CD4-positive, alpha-beta T cell (primary cell): ENCODE measurements at places on chromosomes 11 and 22. TPM values are rescaled to one million over a fixed set of nuclear protein-coding genes. Genes with fewer than 3 reads are reported as not detected.

GRCh38 chr11:425301-425700 lies 10.5 kb upstream of the SIGIRR start:
- H3K4me3 ChIP-seq, result no peak overlapping the region
- no peaks in the 10 kb centered on the region for H3K27me3 ChIP-seq
- DNase-seq, result no peak
- peaks cover 19% of the 10 kb centered on the region for H3K36me3 ChIP-seq
- H3K4me1 ChIP-seq, result peaks cover 8% of the 10 kb centered on the region
- no peak overlapping the region for H3K27ac ChIP-seq

- no peaks in the 10 kb centered on the region for H3K36me3 ChIP-seq
- no peaks in the 10 kb centered on the region for H3K4me1 ChIP-seq
- no peaks in the 10 kb centered on the region for H3K27me3 ChIP-seq
- H3K4me3 ChIP-seq, result no peak overlapping the region
- no peak overlapping the region for H3K27ac ChIP-seq
- DNase-seq, result no peak
These were observed 95.1 kb downstream of the PIWIL4 start for GRCh38 chr11:94662065-94662779.

DNA sequence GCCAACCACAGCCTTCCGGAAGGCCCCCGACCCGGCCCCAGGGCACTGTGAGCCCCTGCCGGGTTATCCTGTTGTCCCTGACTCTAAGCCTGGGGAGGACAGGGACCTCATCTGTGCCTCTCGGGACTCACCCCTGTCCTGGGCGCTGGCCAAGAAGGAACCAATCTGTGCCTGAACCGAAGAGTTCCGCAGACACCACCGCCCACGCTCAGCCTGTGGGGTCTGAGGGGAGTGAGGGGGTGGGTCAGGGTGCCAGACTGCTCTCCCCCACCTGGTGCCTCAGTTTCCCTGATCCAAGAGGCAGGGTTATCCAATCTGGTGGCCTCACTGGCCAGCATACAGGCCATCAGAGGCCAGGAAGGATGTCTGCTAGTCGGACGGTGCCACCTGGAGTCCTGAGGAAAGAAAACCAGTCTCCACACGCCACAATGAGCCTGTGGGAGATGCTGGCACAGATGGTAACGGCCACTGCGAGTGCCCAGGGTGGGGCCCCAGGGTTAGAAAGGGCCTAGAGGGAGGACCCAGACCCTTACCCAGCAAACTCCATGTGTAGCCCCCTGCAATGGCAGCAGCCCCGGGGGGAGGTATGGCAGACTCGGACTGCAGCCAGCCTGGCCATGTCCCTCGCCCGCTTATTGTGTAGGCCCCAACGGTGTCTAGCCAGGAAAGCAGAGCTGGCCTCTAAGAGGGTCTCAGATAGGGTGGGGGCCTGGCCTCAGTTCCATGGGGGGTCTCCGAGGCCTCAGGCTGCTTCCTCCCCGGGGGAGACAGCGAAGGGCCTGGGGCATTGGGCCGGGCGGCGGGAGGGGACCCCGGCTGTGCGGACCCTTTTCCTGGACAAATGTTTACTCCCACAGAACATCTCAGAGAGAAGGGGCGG lies 827 bp upstream of the TNNT3 start:
- H3K4me1 ChIP-seq, result peaks cover 29% of the 10 kb centered on the region
- no peak overlapping the region for H3K4me3 ChIP-seq
- no peak for DNase-seq
- no peaks in the 10 kb centered on the region for H3K36me3 ChIP-seq

- DNase-seq, result no peak
- H3K27ac ChIP-seq, result no peak overlapping the region
- H3K36me3 ChIP-seq, result no peaks in the 10 kb centered on the region
- H3K27me3 ChIP-seq, result no peaks in the 10 kb centered on the region
- H3K4me1 ChIP-seq, result no peaks in the 10 kb centered on the region
These were observed 25.5 kb upstream of the CREB3L1 start for GRCh38 chr11:46251954-46252353.

DNA sequence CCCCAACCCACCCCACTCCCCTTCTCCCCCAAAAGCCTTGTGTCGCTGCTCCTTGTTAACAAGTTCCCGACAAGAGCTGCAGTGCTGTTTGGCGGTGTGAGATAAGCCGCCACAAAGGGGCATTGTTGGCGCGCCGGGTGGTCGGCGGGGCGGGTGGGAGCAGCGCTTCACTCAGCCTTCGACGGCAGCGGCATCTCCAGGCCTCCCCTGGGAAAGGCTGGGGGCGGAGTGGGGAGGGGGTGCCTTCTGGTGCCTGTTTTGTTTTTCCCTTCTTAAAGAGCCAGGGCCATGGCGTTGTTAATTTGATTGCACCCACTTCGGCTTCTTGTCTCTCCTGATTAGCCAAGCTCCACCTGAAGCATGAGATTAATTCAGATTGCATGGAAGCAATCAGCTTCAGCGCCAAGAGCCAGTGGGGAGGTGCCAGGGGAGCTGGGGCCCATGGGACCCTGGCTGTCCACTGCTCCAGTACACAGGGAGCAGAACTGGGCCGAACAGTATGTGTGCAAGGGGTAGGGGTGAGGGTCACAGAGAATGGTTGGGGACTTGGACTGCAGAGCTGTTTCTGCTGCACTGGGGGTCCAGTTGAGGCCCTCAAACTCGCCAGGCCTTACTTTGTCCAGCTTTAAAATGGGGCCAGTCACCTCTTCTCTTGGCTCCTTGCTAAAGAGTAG lies 165.1 kb downstream of the CEP164 start:
- no peaks in the 10 kb centered on the region for H3K4me1 ChIP-seq
- no peak for DNase-seq
- no peak overlapping the region for H3K27ac ChIP-seq
- H3K27me3 ChIP-seq, result peaks cover 11% of the 10 kb centered on the region
- no peak overlapping the region for H3K4me3 ChIP-seq

DNA sequence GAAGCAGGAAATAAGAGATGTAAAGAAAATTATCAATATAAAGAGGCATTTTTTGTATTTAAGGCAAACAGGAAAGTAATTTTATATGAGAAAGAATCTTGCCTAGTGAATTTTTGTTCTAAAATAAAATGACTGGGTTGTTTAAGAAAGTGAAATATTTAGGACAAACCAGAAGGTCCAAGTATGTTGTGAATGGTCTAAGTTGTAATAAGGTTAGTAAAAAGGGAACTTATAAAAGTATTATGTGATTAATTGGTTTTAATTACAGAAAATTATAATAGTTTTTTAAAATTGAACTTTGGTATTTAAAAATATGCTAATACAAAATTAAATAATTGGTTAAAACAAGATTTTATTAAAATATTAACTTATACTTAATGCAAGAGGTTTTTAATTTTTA lies 26.6 kb upstream of the EI24 start:
- H3K36me3 ChIP-seq, result no peaks in the 10 kb centered on the region
- DNase-seq, result no peak
- H3K27ac ChIP-seq, result no peak overlapping the region
- no peak overlapping the region for H3K4me3 ChIP-seq
- no peaks in the 10 kb centered on the region for H3K27me3 ChIP-seq

- H3K27me3 ChIP-seq, result no peaks in the 10 kb centered on the region
- no peak overlapping the region for H3K4me3 ChIP-seq
- H3K36me3 ChIP-seq, result peaks cover 19% of the 10 kb centered on the region
These were observed 926 bp downstream of the CCDC157 start for GRCh38 chr22:30357650-30358215.

GRCh38 chr11:70547386-70547785 lies 149.1 kb downstream of the CTTN start:
- H3K36me3 ChIP-seq, result no peaks in the 10 kb centered on the region
- H3K27ac ChIP-seq, result no peak overlapping the region
- no peak for DNase-seq

DNA sequence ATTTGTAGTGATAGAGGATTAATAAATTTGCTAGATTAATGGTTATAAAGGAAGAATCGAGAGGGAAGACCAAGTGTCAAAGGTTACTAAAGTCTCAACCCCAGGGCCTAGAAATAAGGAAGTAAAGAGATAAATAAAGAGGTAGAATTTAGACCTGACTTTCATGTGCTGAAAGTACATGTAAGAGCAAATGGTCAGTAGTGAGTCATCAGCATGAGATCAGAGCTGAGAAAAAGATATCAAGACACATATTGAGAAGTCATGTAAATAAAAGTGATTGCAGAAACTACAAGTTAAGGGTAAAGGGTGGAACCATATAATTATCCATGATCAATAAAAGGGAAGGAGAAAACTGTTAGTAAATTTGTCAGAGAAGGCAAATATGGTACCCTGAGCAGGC lies 1.4 kb upstream of the OR8B8 start:
- no peak overlapping the region for H3K4me3 ChIP-seq
- no peaks in the 10 kb centered on the region for H3K4me1 ChIP-seq

DNA sequence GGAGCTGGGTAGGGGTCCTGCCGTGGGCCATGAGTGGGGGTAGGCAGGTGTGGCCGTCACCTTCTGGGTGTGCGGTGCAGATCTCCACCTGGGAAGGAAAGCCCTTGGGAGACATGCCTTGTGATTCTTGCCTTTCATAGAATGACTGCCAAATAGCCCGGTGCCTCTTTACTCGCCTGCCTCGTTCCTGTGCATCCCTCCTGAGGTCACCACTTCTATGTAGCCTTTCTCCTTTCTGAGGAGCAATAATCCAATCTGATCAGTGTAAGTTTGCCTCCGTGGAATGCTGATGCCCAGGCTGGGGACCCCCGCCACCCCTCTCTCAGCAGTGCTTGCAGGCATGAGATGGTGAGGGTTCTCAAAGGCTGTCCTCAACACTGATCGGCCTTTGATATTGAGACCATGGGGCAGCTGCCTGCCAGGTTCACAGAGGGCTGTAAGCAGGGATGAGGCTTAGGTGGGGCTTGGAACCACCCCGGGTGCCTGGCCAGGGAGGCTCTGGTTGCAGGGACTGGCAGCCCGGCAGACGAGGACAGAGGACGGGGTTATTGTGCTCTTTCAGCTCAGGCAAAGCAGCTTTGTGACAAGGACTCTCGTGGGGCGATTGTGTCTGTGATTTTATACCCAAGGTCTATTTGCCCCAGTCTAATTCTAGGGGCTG lies 86.1 kb upstream of the WNT7B start:
- DNase-seq, result no peak
- H3K27me3 ChIP-seq, result no peaks in the 10 kb centered on the region
- no peak overlapping the region for H3K27ac ChIP-seq

GRCh38 chr22:21043860-21044535 lies 1.7 kb upstream of the LRRC74B start:
- no peaks in the 10 kb centered on the region for H3K36me3 ChIP-seq
- no peak overlapping the region for H3K27ac ChIP-seq
- peaks cover 6% of the 10 kb centered on the region for H3K27me3 ChIP-seq

GRCh38 chr11:12944889-12945288 lies 64.2 kb upstream of the RASSF10 start:
- H3K4me1 ChIP-seq, result no peaks in the 10 kb centered on the region
- peaks cover 8% of the 10 kb centered on the region for H3K27me3 ChIP-seq
- DNase-seq, result no peak
- H3K27ac ChIP-seq, result no peak overlapping the region

DNA sequence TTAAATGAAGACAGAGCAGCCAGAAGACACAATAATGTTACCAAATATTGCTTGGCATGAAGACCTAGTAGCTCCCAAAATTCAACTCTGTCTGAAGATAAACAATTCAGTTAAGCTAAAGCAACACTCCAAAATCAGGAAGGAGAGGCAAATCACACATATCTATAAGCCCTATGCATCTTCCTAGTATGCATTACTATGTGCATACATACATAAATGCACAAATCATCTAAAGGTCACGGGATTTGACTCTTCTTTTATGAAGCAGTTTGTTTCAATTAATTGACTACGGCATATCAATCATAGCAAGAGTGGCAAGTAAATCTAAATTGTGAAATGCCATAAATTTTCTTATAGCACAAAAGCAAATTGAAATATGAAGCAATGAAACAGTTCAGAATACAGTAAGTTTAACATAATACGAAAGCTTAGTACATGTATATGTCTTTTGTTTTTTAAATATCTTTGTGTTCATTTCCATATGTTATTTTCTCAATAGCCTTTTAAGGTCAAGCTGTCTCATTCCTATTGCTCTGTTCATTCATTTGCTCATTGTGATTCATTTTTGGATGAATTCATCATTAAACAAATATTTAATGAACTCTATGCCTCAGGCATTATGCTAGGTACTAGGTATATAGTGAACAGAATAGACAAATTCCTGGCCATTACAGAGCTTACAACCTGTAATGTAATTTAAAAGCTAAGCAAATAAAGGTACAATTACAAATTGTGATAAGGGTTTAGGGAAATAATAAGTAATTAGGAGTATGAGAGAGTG lies 540.5 kb downstream of the DLG2 start:
- no peaks in the 10 kb centered on the region for H3K27me3 ChIP-seq
- no peaks in the 10 kb centered on the region for H3K4me1 ChIP-seq
- H3K27ac ChIP-seq, result no peak overlapping the region
- no peak for DNase-seq
- H3K36me3 ChIP-seq, result no peaks in the 10 kb centered on the region

GRCh38 chr22:50169774-50170341 lies 673 bp upstream of the PANX2 start:
- no peak overlapping the region for H3K4me3 ChIP-seq
- H3K36me3 ChIP-seq, result no peaks in the 10 kb centered on the region
- H3K4me1 ChIP-seq, result peaks cover 12% of the 10 kb centered on the region

DNA sequence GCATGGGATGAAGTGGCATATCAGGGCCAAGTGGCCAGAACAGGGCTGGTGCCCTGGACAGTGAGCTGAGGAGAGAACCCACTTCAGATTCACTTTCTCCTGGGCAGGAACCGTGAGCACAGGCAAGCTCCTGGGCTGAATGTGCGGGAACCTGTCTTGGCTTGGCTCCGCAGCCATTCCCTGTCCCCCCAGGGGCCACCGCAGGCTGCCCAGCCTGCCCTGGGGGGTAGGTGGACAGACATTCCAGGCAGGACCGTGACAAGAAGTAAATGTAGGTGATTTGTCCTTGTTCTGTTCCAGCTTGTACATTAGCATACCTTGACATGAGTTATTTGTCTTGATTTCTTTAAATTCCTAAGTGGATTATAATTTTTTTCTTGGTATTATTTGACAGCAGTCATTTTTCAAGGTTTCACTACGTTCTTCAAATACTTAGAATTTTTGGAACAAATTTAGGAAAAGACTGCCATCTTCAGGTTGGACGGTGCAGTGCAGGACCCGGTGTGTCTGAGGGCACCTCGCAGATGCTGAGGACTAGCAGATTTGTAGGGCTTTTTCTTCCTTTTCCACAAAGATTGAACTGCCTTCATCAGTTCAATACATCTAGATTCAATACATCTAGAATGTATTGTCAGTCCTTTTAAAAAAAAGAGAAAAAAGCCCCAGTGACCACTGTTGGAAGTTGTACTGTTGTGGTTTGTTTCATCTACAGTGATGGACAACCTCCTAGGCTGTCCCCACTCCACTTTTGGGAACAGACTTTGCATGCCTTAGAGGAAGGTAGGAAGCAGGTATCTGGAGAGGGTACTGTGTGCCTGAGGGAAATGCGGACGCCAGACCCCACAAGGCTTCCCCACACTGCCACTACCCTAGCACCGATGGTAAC lies 115.1 kb upstream of the RASSF10 start:
- H3K27me3 ChIP-seq, result peaks cover 13% of the 10 kb centered on the region
- peak; percentile 31 for DNase-seq
- no peak overlapping the region for H3K4me3 ChIP-seq
- H3K27ac ChIP-seq, result no peak overlapping the region

- DNase-seq, result no peak
- H3K4me3 ChIP-seq, result no peak overlapping the region
- H3K27me3 ChIP-seq, result no peaks in the 10 kb centered on the region
- H3K4me1 ChIP-seq, result peaks cover 50% of the 10 kb centered on the region
These were observed 10.2 kb downstream of the AHNAK start for GRCh38 chr11:62536301-62536957.

Gene HTATIP2
- total RNA-seq, result 8.1 TPM

Gene SNX32
- 0.61 TPM for total RNA-seq

Gene HTR3A
- total RNA-seq, result not detected

Gene LSP1
- 232 TPM for total RNA-seq
